ENCODE measurements at places on chromosomes 1 and 21. TPM values are rescaled to one million over a fixed set of nuclear protein-coding genes. Genes with fewer than 3 reads are reported as not detected.

Gene BRDT
- total RNA-seq, result not detected

Gene OR2AK2
- total RNA-seq, result not detected

Gene C1orf116
- under 0.01 TPM for total RNA-seq

Gene AK2
- 91.1 TPM for total RNA-seq

Gene C1orf94
- not detected for total RNA-seq

Gene PRKACB
- 28.8 TPM for total RNA-seq

Gene LAD1
- not detected for total RNA-seq

Gene MNDA
- not detected for total RNA-seq

Gene BRINP3
- total RNA-seq, result not detected

Gene TNFRSF25
- 5.0 TPM for total RNA-seq

Gene SPATA17
- 0.66 TPM for total RNA-seq

Gene EPHA2
- total RNA-seq, result 76.8 TPM

Gene TINAGL1
- 442 TPM for total RNA-seq

Gene GPR37L1
- not detected for total RNA-seq

Gene SH2D2A
- total RNA-seq, result 0.13 TPM

Gene PSRC1
- 1.8 TPM for total RNA-seq

Gene CENPL
- total RNA-seq, result 12.5 TPM

Gene SH2D1B
- total RNA-seq, result not detected

Gene MTF2
- total RNA-seq, result 13.5 TPM

Gene HAO2
- total RNA-seq, result not detected

Gene SNX7
- 29.2 TPM for total RNA-seq

Gene OR2T11
- total RNA-seq, result not detected

Gene LHX8
- not detected for total RNA-seq

Gene ARHGAP30
- not detected for total RNA-seq

Gene MAEL
- not detected for total RNA-seq

Gene SUMO3
- 77.2 TPM for total RNA-seq

Gene CYP4B1
- not detected for total RNA-seq

Gene LCE1D
- not detected for total RNA-seq

Gene ITGB2
- 1.7 TPM for total RNA-seq

Gene SLC25A34
- total RNA-seq, result 0.73 TPM

Gene OLIG2
- not detected for total RNA-seq

Gene CTSK
- total RNA-seq, result 58.8 TPM

Gene ATP6V1G3
- total RNA-seq, result not detected

Gene NAXE
- 49.4 TPM for total RNA-seq

Gene BTBD8
- 2.1 TPM for total RNA-seq

Gene GPR25
- not detected for total RNA-seq

Gene DLGAP3
- total RNA-seq, result 0.07 TPM

Gene DNAJC6
- 6.8 TPM for total RNA-seq

Gene CLIC6
- not detected for total RNA-seq

Gene SARS1
- 222 TPM for total RNA-seq

Gene TLCD4
- 0.26 TPM for total RNA-seq

Gene OVAAL
- not detected for total RNA-seq

Gene B3GALT5
- total RNA-seq, result 0.10 TPM

Gene MAP3K21
- 0.10 TPM for total RNA-seq

Gene ZSCAN20
- 13.4 TPM for total RNA-seq

Gene MR1
- 25.9 TPM for total RNA-seq

Gene IRF6
- total RNA-seq, result 4.1 TPM

Gene RIPK4
- total RNA-seq, result 15.0 TPM

Gene CD48
- not detected for total RNA-seq

Gene TCP10L
- 0.26 TPM for total RNA-seq

Gene G0S2
- total RNA-seq, result 7.8 TPM

Gene SLC35D1
- total RNA-seq, result 22.4 TPM

Gene POFUT2
- 99.7 TPM for total RNA-seq

Gene TNFRSF4
- 0.17 TPM for total RNA-seq

Gene HSPA6
- 4.5 TPM for total RNA-seq

Gene TMCO1
- total RNA-seq, result 71.5 TPM

Data from smooth muscle cell of the pulmonary artery (primary cell).